ENCODE measurements at places on chromosomes 3 and 15. TPM values are rescaled to one million over a fixed set of nuclear protein-coding genes. Genes with fewer than 3 reads are reported as not detected.

DNA sequence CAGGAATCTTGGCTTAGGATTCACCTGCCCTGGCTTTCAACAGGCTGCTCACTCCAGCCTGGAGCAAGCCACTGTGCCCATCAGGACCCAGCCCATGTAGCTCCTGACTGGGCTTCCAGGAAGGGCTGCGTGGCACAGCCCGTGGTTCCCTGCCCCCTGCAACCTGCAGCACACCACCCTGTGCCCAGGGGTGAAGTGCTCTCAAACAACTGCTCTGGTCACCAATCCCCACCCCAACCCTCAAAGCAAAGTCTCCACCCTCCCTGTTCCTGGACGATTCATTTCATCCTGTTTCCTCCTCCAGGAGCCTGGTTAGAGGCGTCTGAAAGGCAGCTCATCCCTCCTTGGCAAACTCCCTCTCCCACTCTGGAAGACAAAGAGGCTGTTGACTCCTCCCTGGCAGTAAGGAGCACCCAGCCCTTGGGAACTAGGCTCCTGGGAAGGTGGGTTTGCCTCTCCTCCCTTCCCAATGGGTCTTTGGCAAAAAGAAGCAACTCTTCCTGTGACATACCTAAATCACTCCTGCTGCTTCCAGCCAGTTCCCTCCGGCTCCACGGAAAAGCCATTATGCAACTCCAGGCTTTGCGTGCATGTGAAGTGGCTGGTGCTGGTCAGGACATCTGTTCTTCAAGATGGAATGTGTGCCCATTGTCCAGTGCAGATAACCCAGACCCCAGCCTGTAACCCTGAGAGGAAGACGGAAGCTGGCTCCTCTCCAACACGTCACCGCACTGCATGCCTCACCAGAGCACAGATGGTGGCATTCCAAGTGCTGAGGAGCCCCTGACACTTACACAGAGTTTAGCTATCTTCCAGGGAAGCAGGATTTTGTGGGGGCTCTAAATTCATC, 29.1 kb upstream of the VIPR1 start:
- H3K36me3 ChIP-seq = no peaks in the 10 kb centered on the region
- H3K4me1 ChIP-seq = peaks cover 6% of the 10 kb centered on the region
- no peak overlapping the region for H3K4me3 ChIP-seq
- H3K27ac ChIP-seq = no peak overlapping the region
- DNase-seq = peak; percentile 20

Gene SLC15A2
- 6.5 TPM for total RNA-seq

DNA sequence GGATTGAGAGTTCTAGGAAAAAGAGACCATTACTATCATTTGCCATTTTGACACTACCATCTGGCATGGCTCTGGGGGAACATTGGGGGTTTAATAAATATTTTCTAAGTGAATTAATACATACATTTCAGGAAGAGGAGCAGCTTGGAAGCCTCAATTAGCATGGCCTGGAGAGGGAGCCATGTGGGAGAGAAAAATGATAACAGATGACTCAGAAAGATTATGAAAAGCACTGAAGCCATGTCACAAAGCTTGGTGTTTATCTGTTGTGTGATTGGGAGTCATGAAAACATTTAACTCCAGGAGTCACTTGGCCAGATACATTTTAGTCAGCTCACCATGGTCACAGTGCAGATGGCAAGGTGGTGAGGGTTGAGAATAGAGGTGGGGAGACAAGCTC, 121.0 kb downstream of the SSR3 start:
- no peaks in the 10 kb centered on the region for H3K36me3 ChIP-seq
- no peak overlapping the region for H3K27ac ChIP-seq
- H3K4me1 ChIP-seq = no peaks in the 10 kb centered on the region
- no peaks in the 10 kb centered on the region for H3K27me3 ChIP-seq
- no peak for DNase-seq

GRCh38 chr15:73389971-73390544, 21.3 kb upstream of the HCN4 start:
- H3K4me1 ChIP-seq = peaks cover 14% of the 10 kb centered on the region
- peak overlapping the region; percentile 76 for H3K27ac ChIP-seq
- no peaks in the 10 kb centered on the region for H3K27me3 ChIP-seq

GRCh38 chr3:10836676-10837075, 20.6 kb downstream of the SLC6A11 start:
- H3K36me3 ChIP-seq = no peaks in the 10 kb centered on the region
- peaks cover 5% of the 10 kb centered on the region for H3K27me3 ChIP-seq
- no peak overlapping the region for H3K4me3 ChIP-seq
